ENCODE measurements at places on chromosomes 3 and 15. TPM values are rescaled to one million over a fixed set of nuclear protein-coding genes. Genes with fewer than 3 reads are reported as not detected.

- DNase-seq: no peak
Observed at GRCh38 chr15:91165850-91166249, 65.8 kb downstream of the SV2B start.

DNA sequence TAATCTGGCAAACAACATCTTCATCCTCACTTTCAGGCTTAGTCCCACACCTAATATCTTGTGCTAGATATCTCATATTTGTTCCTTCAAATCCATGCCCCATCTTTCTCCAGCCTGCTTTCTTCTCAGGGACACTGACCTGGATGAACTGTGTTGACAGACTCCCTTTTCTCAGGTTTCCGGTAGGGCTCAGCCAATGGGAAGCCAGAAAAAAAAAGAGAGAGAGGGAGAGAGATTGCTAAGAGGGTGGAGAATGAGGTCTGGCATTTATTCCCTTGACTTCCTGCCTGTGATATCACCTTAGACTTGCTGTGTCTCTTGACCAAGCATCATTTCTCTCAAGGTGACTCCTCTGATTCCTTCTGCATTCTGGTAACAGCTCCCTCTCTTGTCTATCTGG lies 145.6 kb upstream of the ABI3BP start:
- no peak for DNase-seq

DNA sequence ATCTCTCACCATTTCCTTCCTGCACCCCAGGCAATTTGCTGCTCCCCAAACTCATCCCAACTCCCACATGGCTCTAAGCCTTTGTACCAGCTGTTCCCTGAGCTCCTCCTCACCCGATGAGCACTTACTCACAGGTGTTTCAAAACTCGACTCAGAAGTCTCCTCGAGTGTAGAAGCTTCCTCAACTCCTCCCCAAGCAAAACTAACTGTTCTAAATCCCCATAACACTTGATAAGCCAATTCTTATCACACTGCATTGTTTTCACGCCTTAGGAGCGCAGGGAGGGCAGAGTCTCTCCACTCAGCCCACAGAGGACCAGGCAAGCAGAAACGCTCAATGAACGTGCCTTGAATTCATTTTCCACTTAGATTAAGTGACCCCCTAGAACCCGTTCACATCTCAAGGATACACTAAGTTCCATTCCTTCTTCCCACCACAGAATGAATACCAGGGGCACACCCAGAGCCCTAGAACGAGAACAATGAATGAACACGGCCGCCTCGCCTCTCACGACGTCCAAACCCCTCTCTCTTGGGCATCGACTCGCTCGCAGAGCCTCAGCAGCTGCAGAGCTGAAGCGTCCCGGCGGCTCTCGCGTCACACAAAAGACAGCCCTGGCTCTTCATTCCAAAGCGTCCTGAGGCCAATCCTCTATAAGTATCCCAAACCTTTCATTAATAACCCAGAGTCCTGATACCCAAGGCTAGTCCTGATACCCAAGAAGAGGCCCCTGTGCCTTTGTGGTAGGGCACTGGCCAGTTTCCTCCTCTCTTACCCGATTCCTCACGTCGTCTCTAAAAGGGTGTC lies 1.1 kb downstream of the RAF1 start:
- no peak for DNase-seq

DNA sequence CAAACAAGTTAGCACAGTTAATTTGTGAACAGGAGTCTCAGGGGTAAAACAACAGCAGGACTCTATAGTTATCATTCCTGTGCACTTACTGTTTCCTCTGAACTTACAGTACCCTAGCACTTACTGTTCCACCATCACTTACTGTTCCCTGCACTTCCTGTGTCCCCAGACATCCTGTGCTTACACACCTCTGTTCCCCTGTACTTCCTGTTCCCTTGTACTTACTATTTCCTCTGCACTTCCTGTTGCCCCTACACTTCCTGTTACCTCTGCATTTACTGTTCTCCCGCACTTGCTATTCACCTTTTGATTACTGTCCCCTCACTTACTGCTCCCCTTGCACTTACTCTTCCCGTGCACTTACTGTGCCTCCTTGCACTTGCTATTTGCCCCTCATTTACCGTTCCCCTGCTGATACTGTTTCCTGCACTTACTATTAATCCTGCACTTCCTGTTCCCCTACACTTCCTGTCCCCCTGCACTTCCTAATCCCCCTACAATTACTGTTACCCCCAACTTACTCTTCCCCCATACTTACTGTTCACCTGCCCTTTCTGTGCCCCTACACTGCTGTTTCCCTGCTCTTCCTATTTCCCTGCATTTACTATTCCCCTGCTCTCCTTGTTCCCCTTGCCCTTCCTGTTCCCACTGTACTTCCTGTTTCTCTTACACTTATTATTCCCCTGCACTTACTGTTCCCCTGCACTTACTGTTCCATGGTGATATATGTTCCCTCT lies 30.3 kb downstream of the TPRA1 start:
- no peak for DNase-seq

DNA sequence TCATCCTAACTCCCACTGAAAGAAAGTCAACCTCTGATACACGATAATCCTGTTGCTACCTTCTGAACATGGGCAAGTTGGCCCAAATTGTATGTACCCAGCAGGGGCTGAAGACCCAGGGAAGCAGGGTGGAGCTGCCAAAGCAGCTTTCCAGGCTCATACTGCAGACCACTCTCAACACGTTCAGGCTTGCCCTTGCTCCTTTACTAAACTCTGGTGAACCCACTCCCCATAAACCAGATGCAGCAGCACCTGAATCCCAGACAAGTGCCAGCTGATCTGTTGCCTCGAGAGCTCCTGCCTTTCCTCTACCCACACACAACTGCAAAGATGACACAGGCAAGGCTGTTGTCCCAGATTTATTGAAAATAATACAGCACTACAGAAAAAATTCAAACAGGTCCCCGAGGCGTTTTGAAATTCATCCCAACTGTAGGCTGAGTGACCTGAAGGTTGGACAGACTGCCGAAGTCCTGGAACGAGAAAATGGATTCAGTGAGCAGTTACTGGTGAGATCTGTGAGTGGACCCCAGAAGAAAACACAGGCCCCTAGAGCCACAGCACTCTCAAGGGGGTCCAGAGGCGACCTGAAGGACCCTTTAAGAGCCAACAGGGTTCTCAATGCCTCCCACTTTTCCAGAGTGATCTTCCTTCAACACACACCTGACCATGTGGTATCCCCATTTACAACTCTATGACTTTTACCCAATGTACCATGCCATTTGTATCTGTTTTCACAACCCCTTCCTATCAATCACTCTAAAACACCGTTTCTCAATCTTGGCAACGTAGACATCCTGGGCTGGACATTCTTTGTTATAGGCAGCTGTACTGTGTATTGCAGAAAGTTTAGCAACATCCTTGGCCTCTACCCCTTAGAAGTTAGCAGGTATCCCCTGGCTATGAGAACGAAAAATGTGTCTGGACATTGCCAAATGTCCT lies 3.6 kb downstream of the RPS17 start:
- no peak for DNase-seq

- no peak for DNase-seq
Observed at GRCh38 chr3:28575746-28576613, 227.4 kb upstream of the AZI2 start.

DNA sequence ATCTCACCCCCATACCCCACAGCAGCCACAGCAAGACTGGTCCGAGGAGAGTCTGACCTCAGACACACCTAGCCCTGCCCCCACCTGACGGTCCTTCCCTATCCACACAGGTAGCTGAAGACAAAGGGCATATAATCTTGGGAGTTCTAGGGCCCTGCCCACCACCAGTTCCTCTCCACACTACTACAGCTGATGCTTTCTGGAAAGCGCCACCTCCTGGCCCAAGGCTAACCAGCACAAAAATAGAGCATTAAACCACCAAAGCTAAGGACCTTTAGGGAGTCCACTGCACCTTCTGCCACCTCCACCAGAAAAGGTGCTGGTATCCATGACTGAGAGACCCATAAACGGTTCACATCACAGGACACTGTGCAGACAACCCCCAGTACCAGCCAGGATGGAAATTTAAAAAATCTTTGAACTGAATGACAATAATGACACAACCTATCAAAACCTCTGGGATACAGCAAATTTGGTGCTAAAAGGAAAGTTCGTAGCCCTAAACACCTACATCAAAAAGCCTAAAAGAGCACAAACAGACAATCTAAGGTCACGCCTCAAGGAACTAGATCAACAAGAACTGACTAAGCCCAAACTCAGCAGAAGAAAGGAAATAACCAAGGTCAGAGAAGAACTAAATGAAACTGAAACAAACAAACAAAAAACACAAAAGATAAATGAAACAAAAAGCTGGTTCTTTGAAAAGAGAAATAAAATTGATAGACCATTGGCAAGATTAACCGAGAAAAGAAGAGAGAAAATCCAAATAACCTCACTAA lies 122.1 kb upstream of the TPRG1 start:
- DNase-seq: no peak

GRCh38 chr15:78195735-78196201 lies 38.6 kb downstream of the ACSBG1 start:
- DNase-seq: peak; percentile 56

GRCh38 chr3:172136330-172136729 lies 97.0 kb downstream of the FNDC3B start:
- no peak for DNase-seq

GRCh38 chr3:36933540-36934296 lies 11.1 kb downstream of the TRANK1 start:
- peak; percentile 60 for DNase-seq

GRCh38 chr15:88509321-88509720 lies 37.2 kb downstream of the DET1 start:
- no peak for DNase-seq

DNA sequence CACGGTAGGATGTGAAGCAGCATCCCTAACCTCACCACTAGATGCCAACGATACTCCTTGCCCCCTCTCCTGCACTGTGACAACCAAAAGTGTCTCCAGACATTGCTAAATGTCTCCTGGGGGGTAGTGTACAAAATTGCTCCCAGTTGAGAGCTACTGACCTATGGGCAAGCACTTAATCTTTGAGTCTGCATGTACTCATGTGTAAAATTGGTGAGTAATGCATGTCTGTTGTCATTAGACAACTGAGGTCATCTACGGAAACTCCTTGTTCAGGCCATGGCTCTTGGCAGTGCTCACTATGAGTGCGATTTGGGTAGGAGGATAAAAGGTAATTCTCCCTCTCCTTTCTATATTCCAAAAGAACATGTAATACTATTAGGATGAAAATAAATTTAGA lies 29.2 kb downstream of the PDHB start:
- no peak for DNase-seq

DNA sequence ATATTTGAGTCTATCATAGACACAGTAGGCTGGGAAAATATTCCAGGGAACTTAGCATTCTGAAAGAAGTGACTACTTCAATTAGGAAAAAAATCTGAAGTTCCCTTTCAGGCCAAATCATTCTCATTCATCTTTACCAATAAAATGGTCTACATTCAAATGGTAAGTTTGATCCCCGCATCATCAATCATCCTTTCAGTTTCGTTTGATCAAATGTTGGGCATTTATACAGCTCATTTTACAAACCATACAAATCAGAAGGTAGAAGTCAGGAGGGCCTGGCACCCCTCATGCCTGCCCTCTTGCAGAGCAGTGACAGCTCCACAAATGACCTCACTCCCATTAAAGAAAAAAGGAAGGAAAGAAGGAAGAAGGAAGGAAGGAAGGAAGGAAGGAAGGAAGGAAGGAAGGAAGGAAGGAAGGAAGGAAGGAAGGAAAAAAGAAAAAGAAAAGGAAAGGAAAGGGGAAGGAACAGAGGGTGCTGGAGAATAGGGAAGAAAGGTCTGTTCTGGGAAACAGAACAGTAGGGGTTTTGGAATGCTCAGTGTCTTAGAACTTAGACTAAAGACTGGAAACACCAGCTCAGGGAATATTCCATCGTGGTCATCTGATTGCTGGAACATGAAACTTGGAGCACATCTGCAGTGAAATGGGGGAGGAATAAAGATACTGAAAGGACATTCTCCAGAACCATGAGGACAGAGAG lies 86.1 kb downstream of the XXYLT1 start:
- DNase-seq: no peak

GRCh38 chr3:47444103-47444502 lies 31.6 kb downstream of the SCAP start:
- no peak for DNase-seq

DNA sequence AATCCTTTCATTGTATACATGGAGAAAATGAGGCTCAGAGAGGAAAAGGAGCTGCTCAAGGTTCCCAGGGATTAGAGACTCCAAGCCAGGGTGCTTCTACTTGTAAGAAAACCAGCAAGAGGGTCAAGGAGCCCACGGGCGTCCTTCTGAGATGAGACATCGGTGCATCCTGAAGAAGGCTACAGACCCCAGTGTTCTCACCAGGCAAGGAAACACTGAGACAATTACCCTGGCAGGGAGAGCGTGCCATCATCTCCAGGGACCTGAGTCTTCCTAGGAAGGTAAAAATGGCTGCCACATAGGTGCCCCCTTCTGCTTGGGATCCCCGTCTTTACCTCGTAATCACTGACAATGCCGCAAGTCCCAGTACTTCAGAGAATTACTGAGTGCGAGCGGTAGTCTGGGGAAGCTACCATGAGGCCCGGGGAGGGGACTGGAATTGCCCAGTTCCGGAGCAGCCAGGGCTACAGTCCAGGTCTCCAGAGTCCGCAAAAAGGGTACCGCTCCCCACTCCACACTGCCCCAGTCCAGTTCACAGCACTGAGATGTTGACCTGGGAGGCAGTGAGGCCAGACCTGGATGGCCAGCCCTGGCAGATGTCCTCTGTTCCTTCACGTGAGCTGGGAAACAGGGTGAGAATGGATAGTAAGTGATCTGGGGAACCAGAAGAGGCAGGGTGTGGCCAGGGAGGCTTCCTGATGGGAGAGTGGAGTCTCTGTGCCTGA lies 164.7 kb upstream of the SMAD3 start:
- DNase-seq: no peak

- no peak for DNase-seq
Observed at GRCh38 chr3:90016555-90016954, 909.1 kb downstream of the EPHA3 start.

GRCh38 chr3:182722907-182723306 lies 70.4 kb upstream of the ATP11B start:
- DNase-seq: no peak

DNA sequence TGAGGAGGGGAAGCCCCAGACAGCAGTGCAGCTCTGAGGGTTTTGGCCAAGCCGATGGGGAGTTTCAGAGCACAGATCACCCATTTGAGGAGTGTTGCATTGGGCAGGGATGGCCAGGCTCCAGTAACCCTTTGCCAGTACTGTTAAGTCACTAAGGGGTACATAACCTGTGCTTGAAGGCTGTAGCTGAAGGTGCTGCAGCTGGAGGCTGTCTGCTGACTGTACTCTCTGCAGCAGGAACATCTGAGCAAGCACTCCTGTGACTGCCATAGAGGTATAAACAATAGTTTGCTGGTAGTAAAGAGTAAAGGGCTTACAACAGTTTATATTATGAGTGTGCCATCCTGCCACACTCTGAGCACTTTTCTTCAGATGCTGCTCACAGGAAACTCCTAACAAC lies 297.8 kb downstream of the EPHA3 start:
- DNase-seq: no peak

- DNase-seq: no peak
Observed at GRCh38 chr15:87623832-87624231, 632.7 kb downstream of the NTRK3 start.

The FBXL22 gene
- total RNA-seq: 0.53 TPM

The HYAL1 gene
- 140 TPM for total RNA-seq

The NR1I2 gene
- total RNA-seq: 206 TPM

The SEMA3B gene
- 5.7 TPM for total RNA-seq

The ZDHHC19 gene
- total RNA-seq: 1.3 TPM

The EDC3 gene
- 13.4 TPM for total RNA-seq

The SLC26A6 gene
- 8.4 TPM for total RNA-seq

The POC1A gene
- total RNA-seq: 2.1 TPM

The B3GALNT1 gene
- total RNA-seq: 0.33 TPM

The GOLGA6B gene
- total RNA-seq: 1.4 TPM

The GP9 gene
- 0.20 TPM for total RNA-seq
